Testis (tissue), 5 donors: ENCODE measurements at places on chromosomes 11 and 22. TPM values are rescaled to one million over a fixed set of nuclear protein-coding genes. Genes with fewer than 3 reads are reported as not detected.

PVALB gene
- 2.3 TPM for polyA plus RNA-seq

GRCh38 chr11:76758311-76758710, 24.8 kb upstream of the TSKU start:
- no peak for DNase-seq

GRCh38 chr11:1228101-1228821, 5.4 kb downstream of the MUC5B start:
- no peak for DNase-seq

SCGB2A2 gene
- 0.86 TPM for polyA plus RNA-seq

DERL3 gene
- 48.7 TPM for polyA plus RNA-seq

CHKB gene
- polyA plus RNA-seq: 88.4 TPM

- DNase-seq: peak; percentile 82
These were observed at the start of gene PATZ1 for GRCh38 chr22:31346255-31346732. Gene PATZ1, minus strand, starts transcription at chr22:31346346. Its CDS starts 744 bp downstream, at chr22:31345602.

SYCE3 gene
- polyA plus RNA-seq: 183 TPM
